ENCODE measurements at places on chromosomes 5 and 9.

- no peak for DNase-seq
These were observed 10.1 kb upstream of the NRARP start for GRCh38 chr9:137311986-137312851.

GRCh38 chr5:16617274-16617968 is 624 bp upstream of the RETREG1 start:
- peak; percentile 8 for DNase-seq

DNA sequence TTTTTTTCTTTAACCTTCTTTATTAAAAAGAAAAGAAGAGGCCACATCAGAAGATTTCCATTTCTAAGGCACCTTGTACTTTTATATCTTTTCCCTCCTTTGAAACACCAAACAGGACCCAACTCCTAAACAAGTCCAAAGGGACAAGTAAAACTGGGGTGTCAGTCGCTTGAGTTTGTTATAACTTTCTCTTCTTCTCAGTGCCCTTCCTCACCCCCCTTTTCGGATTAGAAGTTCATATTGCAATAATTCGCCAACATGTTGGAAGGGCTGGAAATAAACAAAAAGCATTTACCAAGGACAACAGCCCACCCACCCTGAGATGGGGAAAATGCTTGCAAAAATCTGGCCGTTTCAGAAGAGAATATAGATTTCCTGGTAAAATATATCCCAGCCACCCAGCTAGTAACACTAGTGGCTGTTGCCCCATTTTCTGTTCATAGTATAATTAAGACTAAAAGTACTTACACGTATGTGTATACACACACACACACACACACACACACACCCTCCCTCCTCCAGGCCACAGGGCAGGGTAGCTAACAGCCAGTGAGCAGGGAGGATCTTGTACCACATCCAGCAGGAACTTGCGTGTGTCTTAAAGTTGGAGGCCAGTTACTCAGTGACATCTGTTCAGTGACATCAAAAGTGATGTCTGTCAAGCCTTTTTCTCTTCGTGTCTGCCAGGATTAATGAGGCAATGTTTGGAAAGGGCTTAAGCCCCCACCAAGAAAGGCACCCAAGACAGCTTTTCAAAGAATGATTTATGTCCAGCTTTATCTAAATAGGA is 149.1 kb upstream of the KLF4 start:
- DNase-seq = no peak

DNA sequence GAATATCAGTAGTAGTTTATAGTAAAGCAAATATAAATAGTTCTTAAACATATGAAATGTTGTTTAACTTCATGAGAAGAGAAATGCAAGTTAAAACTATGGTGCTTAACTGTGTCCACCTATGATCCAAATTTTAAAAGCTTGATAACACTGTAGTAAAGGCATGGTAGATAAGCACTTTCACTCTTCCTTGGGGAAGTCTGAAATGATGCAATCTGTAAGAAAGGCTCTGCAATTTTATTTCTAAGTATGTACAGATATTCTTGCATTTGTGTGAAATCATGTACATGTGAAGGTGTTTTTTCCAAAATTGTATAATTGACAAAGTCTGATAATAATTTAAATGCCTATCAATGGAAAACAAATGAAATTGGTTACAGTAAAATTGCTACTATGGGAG is 66.9 kb downstream of the SYK start:
- no peak for DNase-seq

DNA sequence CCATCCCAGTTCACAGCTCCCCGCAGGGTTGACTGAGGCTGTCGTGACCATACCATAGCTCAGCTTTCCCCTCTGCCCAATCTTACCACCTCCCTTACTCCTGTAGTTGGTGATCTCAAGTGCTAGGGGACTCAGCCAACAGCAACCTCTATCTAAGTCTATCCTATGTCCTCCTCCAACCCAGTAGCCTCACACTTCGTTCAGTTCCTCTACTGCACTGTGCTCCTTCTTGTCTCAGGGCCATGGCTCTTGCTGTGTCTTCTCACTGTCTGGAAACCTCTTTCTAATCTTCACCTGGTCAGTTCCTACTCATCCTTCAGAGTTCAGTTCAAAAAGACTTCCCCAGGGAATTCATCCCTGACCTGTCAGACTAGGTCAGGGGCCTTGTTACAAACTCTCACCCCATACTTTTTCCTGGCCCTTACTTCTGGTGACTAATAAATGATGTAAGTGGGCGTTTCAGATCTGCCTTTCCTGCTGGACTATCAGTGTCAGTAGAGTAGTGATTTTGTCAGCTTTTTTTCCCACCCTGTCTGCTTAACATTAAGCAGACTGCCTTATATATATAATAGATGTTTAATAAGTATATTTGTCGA is 53.6 kb upstream of the NR3C1 start:
- DNase-seq = no peak

DNA sequence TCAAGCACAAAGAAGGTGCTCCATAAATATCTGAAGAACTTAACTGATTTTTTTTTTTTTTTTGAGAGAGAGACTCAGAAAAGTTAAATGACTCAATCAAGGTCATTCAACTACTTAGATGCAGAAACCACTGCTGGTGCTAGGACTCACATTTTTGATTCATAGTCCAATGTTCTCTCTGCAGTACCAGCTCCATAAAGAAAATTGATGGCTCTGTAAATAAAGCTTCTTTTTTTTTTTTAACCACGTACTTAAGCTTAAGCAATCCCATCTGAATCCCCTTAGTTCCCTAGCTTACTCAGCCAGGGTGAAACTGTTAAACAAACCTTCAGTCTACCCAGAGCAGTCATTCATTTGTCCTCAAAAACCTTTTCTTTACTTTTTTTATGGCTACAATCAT is 657.0 kb upstream of the WWC1 start:
- no peak for DNase-seq

- no peak for DNase-seq
These were observed 249.7 kb upstream of the IRX4 start for GRCh38 chr5:2132497-2132847.

- no peak for DNase-seq
These were observed 67.0 kb downstream of the HAPLN1 start for GRCh38 chr5:83653669-83654068.

GRCh38 chr9:133103183-133103986 is 17.7 kb downstream of the RALGDS start:
- peak; percentile 46 for DNase-seq

DNA sequence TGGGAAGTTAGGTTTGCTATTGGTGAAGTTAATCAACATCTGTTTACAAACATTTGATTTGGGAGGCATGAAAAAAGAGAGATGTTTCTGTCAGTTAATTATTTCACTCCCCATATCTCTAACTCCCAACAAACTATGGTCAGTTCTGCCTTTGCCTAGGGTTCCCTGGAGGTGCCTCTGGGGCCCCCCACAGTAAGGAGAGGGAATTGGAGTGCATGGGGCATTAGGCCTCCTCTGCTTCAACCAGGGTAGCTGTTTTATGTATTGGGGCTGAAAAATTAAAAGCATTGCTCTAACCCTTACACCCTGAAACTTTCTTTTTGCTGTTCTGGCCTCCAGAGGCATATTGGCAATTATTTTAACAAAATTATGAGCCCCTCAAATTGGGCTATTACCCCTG is 32.3 kb downstream of the RUSC2 start:
- no peak for DNase-seq

- no peak for DNase-seq
These were observed 39.2 kb downstream of the TSTD2 start for GRCh38 chr9:97593960-97594359.

DNA sequence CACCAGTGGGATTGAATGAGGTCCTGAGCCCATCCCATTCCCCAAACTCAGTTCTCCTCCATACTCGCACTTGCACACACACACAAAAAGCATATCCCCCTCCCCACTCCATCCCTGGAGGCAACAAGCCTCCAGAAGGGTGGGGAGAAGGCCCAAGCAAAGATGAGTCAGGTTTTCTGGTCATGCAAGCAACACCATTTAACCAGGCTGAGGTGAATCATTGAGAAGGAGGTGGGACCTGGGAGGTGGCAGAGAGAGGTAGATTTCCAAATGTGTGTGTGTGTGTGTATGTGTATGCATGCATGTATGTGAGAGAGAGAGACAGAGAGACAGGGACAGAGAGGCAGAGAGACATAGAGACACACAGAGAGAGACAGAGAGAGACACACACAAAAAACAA is 185.2 kb upstream of the TRIM32 start:
- no peak for DNase-seq

- no peak for DNase-seq
These were observed 46.0 kb downstream of the EBF1 start for GRCh38 chr5:159053708-159054107.

- no peak for DNase-seq
These were observed 128.2 kb upstream of the GAS1 start for GRCh38 chr9:87075537-87075936.

DNA sequence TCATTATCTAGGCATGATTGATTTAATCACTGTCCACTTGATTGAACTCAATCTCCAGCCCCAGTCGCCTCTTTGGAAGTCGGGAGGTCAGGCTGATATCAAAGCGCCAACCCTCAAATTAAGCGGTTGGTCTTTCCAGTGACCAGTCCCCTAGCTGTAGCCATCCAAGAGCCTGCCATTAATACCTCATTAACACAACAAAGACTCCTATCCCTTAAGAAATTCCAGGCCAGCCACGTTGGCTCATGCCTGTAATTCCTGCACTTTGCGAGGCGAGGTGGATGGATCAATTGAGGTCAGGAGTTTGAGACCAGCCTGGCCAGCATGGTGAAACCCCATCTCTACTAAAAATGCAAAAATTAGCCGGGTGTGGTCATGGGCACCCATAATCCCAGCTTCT is 27.4 kb upstream of the GCNT1 start:
- no peak for DNase-seq

- no peak for DNase-seq
These were observed 13.7 kb upstream of the ARAP3 start for GRCh38 chr5:141695627-141696215.

DNA sequence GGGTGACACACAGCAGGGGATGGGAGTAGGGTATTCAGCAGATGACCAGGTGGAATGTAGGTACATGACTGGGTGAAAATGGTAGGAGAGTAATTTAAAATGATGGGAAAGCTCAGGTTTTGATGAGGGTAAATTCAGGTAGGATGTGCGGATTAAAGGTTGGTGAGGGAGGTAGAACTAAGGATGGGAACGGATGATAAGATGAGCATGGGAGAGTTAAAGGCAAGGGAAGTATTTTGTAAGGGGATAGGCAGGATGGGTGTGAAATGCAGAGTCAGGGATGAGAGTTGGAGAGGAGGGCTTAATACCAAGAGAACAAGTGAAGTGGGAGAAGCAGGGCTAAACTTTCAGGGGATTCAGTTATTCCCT is 1.5 kb downstream of the TLN1 start:
- DNase-seq = no peak

DNA sequence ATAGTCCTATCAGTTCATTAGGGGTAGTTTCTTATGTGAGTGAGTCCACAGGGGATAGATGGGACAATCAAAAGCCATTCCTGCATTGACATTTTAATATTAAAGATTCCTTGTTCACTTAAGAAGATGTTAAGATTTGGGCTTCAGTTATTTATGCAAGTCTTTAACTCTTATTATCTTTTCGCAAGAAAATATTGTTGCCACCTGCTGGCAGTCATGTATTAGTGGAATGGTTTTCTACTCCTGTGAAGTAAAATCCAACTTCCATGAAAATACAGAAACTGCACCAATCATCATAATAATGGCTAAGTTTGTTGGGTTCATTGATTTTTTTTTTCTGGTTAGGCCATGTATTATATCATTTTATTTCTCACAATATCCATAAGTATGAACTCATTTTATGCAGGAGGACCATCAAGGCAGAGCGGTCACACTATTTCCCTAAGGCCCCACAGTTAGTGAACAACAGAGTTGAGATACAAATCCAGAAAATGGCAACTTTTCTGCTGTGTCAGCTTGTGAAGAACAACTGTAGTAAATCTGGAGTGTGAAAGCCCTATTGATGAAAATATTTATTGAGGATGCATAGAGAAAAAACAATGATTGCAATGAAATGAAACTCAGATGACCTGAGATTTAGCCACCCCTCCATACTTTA is 88.5 kb upstream of the TXNDC8 start:
- DNase-seq = no peak

GRCh38 chr5:133817456-133817855 is 151.0 kb downstream of the C5orf15 start:
- DNase-seq = no peak

GRCh38 chr5:116271446-116272025 is 186.7 kb downstream of the COMMD10 start:
- no peak for DNase-seq

Data from activated CD4-positive, CD25-positive, alpha-beta regulatory T cell (primary cell).